NCI-H187 (cell line): ENCODE measurements at places on chromosomes 2 and 18.
A peak's percentile ranks its signal among the peaks of the same experiment; 100 is the strongest.

DNA sequence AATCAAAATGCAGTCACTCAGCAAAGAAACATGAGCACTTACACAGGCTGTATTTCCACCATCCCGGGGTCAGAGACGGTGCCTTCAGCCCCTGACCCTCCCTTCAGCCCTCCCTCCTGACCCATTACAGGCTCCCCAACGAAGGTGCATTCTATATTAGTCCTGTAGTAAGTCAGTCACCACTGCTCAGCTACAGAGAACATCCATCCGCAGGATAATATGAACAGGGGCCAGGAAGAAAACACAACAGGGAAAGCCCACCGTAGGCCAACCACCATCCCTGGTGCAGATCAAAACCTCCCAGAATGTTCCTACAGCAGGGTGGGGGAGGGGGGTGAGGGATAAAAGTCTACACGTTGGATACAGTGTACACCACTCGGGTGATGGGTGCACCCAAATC, 15.1 kb downstream of the PXDN start:
- no peak for DNase-seq

- DNase-seq, result no peak
Measured at GRCh38 chr2:68737711-68738110, 3.1 kb downstream of the ARHGAP25 start.

DNA sequence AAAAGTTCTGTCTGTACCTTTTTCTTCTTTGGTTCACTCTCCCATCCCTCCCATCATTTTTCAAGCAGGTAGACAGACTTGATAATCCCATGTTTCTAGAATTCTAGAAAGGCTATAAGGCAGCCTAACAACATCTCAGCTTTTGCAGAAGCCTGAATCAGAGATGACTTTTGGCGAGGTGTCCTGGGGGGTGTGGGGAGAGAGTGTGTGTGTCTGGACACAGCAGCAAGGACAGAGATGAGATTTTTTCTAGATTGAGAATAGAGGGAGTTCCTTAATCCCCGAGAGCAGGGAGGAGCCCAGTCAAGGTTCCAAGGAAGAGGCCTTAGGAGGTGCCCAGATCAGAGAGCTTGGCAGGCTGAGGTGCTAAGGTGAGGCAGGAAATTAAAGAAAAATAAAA, 22.0 kb upstream of the LAPTM4A start:
- DNase-seq, result no peak

DNA sequence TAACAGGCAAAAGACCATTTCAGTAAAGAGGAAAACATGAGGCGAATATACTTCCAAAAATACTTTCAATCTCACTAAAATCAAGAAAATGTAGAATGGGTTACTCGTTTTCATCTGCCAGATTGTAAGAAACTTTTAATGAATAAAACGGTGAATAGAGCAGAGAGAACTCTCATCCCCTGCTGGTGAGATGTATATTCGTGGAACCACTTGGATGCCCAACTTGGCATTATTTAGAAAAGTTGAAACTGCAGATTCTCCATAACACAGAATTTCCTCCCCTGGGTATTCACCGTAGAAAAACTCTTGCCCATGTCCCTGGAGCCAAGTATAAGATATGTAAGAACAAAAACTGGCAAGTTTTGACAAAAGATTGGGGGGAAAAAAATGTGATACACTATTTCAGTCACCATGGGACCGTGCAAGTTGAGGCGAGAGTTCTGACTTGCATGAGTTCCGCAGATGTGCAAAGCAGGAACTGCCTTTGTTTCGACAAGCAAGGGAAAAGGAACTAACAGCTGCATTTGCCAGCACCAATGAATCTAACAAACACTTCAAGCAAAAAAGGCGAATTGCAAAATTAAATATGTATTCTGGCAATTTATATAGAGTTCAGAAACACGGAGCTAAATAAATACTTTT, 14.8 kb downstream of the TIMM21 start:
- DNase-seq, result no peak

DNA sequence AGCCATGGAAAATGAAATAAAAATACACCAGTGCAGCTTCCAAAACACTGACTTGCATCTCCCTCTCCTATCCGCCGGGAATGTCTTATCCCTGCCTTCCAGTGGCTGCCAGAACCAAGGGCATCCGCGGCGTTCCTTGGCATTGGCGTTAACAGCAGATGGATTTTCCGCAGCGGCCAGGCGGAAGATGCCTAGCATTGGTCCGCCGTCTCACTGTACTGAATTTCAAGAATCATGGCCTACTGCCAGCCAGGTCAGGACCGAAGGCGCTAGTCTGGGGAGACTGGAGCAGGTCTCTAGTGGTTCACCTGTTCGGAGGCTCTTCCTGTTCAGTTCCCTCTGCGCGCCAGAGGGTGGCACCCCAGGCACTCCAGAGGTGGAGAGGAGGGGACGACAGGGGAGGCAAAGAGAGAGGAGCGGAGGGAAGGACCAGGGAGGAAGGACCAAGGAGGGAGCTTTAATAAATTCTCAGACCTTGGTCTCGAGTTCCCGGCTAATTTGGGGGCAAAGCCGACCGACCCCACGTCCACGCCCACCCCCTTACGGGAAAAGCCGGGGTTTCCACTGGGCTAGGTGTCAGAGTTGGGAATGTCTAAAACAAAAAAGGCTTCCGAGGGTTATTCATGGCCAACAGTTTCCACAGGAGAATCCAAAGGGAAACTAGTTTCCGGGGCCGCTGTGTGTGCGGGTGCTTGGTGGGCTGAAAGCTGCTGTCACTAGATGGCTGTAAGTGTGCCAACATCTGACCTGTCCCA, 3.7 kb upstream of the BCL2L11 start:
- no peak for DNase-seq

DNA sequence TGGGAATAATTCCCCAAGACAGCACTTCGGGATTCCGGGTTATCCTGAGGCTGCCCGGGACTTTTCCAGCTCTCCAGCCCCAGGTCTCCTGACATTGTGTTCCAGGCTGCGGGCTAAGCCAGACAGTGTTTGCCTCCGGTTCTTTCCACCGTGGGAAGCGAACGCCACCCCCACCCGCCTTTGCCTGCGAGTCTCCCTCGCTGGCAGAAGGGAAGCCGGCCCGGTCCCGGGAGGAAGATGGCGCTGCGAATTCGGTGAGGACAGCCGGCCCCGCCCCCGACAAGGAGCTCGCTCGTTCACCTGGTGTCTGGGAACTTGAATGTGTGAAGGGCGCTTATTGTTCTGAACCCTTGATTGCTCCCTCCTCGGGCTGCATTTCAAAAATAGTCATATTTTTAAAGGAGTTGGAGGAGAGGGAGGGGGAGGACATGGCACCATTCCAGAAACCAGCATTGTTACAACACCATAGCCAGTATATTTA, 2.9 kb downstream of the LRATD1 start:
- peak; percentile 95 for DNase-seq

DNA sequence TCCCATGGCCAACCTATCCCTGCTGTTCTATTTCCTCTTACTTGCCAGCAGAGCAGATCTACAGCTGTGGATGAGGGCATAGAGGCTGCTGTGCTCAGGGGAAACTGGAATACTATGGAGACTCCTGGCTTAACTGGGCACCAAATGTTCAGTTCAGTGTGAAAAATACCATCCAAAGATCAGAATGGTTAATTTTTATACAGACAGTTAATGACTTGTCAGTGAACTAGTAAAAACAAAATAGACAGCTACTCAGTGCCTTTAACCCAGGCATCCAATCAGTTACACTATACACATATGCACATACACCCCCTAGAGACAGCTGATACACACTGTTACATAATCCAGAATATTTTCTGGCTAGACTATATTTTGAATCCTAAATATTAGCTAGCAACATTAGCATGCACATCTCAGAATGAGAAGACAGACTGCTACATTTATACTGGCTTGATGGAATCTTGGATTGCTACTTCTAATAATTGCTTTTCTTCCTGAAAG, 59.1 kb upstream of the WIPF1 start:
- no peak for DNase-seq

GRCh38 chr2:239991689-239992314, 33.3 kb downstream of the NDUFA10 start:
- DNase-seq, result no peak

- no peak for DNase-seq
Measured at GRCh38 chr2:178858896-178859625, 51.8 kb upstream of the TTN start.

DNA sequence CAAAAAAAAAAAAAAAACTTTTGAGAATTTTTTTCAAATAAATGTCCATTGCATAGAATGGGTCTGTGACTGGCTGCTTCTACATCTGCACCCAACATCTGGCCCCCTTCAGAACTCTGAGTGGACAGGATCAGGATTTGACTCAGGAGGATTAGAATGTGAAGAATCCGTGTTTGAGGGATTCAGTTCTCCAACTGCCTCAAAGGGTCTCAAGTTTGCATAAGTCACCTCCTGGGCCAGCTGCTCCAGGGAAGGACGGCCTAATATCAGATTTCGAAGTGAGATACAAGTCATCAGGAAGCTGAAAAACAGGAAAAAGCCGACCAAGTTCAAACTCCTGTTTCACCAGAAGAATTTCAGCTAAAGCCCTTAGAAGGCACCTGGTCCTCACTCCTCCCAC, 10.9 kb downstream of the MAT2A start:
- DNase-seq, result no peak

- no peak for DNase-seq
Measured at GRCh38 chr2:27080140-27080469, 1.7 kb downstream of the EMILIN1 start.

- DNase-seq, result no peak
Measured at GRCh38 chr18:38301621-38302020, 736.0 kb upstream of the CELF4 start.

GRCh38 chr2:144936442-144936841, 416.5 kb upstream of the ZEB2 start:
- no peak for DNase-seq

GRCh38 chr2:130303169-130303568, 39.5 kb upstream of the IMP4 start:
- DNase-seq, result no peak
